ENCODE measurements at places on chromosomes 4 and X.

- no peak for DNase-seq
Measured at GRCh38 chr4:163385466-163385865, 41.8 kb downstream of the NPY5R start.

- no peak for DNase-seq
Measured at GRCh38 chr4:26299254-26299882, 21.4 kb upstream of the RBPJ start.

DNA sequence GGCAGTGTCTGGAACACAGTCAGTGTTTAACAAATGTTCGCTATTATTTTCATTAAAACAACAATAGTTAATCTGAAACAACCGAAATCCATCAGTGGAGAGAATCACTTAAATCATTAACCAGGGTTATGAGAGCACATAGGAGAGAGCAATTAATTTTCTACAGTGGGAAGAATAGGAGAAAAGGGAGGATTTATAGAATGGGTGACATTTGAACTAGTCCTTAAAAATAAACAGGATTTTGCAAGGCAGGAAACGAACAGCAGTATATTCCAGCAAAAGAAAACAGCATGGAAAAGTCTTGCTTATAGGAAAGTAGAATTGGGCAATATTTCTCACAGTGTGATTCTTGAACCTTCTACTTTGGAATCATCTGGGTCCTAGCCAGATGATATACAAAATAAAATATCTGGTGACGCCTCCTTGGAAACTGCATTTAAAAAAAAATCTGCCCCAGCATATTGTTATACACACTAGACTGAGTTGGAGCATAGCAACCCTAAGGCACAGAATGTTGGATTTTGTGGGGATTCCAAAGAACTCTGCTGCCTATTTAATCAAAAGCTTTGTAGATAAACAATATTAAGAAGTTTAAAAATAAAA, 56.1 kb downstream of the INTS12 start:
- DNase-seq, result no peak

DNA sequence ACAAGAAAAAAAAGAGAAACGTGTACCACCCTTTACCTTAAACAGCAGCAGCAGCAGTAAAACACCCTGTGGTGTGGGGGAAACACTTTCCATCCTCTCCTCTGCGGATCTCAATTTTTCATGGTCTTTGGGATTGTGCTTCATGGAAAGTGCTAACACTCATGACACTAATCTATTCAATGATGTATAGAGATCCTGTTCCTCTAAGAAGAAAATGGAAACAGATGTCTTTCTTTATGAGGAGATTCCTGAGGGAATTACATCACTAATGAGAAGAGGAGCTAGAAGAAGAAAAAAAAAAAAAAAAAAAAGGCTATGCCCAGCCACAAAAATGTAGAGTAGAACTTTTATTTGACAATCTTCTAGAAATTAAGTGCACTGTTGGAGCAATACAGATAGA, 62.9 kb upstream of the NDST3 start:
- no peak for DNase-seq

- DNase-seq, result no peak
Measured at GRCh38 chr4:138797646-138798045, 217.9 kb upstream of the NOCT start.

DNA sequence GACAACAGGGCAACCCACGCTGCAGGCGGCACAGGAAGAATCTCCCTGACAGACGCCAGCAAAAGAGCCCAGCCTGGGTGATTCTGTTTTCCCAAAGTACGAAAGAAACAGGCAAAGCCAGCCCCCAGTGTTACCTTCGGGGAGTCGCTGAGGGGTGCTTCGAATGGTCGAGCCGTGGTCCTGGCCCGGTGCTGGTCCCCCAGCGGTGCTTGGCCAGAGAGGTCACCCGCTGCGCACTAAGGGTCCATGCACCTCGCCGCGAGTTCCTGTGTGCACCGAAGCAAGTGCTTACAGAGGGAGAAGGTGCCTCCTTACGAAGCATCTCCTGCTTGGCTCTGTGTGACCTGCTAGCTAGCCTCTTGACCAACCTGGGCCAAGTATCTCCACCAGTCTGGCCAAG, 77.1 kb downstream of the HMX1 start:
- DNase-seq, result no peak

DNA sequence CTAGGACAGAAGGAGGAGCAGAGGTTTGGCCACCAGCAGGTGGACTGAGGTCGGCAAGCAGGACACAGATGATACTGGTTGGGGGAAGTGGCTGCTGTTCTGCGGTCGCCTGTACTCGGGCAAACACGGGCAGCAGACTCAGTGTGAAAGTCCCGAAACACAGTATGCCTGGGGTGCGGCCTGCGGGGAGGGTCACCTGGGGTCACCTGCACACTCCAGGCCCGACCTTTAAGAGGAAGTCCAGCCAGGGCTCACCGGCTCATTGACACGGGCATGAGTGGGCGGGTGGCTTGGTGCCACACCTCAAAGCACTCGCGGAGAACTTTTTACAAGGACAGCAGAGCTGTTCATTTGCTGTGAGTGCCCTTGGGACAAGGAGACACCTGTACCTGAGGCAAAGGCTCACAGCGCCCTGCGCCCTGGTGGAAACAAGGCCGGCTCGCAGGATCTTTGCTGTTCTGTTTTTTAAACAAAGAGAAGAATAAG, 71.5 kb upstream of the MXD4 start:
- DNase-seq, result no peak

GRCh38 chrX:13077168-13077567, 32.7 kb upstream of the FAM9C start:
- no peak for DNase-seq

DNA sequence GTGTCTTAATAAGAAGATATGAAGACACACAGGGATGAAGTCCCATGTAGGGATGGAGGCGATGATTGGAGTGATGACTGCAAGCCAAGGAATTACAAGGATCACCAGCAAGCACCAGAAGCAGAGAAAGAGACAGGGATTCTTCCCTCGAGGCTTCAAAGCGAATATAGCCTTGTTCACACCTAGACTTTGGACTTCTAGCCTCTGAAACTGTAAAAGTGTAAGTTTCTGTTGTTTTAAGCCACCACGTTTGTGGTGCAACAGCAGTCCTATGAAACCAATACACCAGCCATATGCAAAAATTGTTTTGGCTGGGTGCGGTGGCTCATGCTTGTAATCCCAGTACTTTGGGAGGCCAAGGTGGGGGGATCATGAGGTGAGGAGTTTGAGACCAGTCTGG, 9.8 kb upstream of the PDS5A start:
- DNase-seq, result no peak

DNA sequence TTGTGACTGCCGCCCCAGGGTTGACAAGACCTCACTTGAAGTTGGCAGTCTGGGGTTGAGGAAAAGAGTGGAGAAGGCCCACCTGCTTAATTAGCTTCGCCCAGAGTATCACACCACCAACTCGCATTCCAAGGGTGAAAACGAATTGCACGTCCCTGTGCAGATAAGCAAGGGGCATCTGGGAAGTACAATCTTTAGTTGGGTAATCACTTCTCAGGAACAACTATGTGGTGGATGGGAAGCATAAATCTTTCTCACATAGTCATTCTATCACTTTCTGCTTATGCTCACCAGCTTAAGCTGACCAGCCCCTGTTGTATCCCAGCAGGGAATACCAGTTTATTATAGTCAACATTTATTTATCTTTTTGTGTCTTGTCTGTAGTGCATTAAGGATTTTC, 14.3 kb downstream of the SPCS3 start:
- no peak for DNase-seq

DNA sequence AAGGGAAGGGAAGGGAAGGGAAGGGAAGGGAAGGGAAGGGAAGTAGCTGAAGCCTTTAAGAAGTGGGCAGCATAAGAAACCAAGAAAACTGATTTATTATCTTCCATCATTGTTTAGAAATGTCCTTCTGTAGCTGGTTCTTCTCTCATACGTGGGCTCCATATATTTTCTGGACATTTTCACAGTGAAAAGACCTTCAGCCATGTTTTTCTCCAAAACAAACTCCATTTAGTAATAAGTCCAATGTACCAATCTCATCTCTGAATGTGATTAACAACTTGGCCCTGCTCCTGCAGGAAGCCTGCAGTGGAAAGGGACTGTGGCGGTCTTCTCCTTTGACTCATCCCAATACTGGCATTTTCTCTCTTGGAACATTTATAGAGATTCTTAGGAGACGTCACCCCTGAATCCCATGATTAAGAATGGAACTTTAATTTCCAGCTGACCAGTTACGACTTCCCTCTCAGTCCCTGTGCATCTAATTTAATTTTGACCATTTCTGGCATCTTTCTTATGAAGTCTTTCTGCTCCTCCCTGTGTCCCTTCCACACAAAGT, 96.6 kb upstream of the GUCY1A1 start:
- no peak for DNase-seq

GRCh38 chr4:90960433-90960832, 833.2 kb downstream of the CCSER1 start:
- DNase-seq, result no peak

- DNase-seq, result no peak
Measured at GRCh38 chrX:96403446-96403845, 281.2 kb upstream of the DIAPH2 start.
